ENCODE measurements at places on chromosomes 6 and 20.

DNA sequence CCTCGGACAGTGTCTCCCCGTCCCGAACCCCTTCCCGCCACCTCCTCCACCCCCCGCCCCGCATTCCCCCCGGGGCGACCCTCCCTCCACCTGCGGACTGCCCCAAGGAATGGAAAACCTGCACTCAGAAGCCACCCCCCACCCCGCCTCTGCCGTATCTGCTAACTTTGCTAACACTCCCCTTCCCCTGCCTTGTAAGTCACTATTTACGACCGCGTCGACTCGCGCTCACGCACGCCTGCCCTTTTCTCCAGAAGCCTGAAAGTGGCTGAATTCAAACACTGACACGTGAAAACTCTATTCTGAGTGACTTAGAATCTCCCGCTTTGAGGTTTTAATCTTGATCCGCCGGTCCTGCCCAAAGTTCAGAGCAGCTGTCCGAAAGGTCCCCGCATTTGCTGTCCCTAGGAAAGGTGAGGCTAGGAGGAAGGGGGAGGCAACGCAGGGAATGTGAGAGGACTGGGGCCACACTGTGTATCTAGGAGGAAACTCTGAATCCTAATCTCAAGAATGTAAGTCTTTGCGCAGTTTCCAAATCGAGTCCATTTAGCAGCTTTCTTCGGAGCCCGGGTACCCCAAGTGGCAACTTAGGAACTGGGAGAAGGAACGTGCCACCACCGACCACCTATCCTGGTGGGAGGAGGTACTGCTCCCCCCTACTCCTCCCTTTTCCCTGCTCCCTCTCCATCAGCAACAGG is 9.3 kb upstream of the POU3F2 start:
- H3K36me3 ChIP-seq, result peaks cover 5% of the 10 kb centered on the region
- H3K4me3 ChIP-seq, result no peak overlapping the region
- DNase-seq, result no peak

GRCh38 chr6:154595538-154595937 is 85.1 kb upstream of the CNKSR3 start:
- no peaks in the 10 kb centered on the region for H3K36me3 ChIP-seq
- no peak overlapping the region for H3K27ac ChIP-seq
- peaks cover 2% of the 10 kb centered on the region for H3K4me1 ChIP-seq

DNA sequence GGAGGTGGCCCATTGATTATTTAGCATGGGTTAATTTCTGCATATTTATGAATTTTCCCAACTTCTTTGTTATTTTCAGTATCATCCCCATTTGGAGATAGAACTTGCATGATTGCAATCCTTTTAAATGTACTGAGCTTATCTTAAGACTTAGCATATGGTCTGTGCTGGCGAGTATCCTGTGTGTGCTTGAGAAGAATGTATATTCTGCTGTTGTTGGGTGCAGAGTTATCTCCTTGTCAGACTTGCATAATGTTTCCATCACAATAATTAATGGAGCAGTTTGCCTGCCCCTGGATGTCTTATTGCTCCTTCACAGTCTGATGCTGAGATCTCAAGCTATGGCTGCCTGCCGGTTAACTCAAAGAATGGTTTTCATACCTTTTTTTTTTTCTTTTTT is 112.6 kb downstream of the CDYL start:
- H3K36me3 ChIP-seq, result peaks cover 19% of the 10 kb centered on the region
- no peak overlapping the region for H3K27ac ChIP-seq
- H3K4me1 ChIP-seq, result peaks cover 44% of the 10 kb centered on the region
- H3K27me3 ChIP-seq, result no peaks in the 10 kb centered on the region
- H3K4me3 ChIP-seq, result no peak overlapping the region

GRCh38 chr6:3460253-3460652 is 3.4 kb upstream of the SLC22A23 start:
- no peaks in the 10 kb centered on the region for H3K36me3 ChIP-seq
- no peak overlapping the region for H3K4me3 ChIP-seq
- peaks cover 5% of the 10 kb centered on the region for H3K4me1 ChIP-seq
- H3K27ac ChIP-seq, result no peak overlapping the region

GRCh38 chr6:170146640-170147039 is 144.2 kb downstream of the DLL1 start:
- no peak overlapping the region for H3K27ac ChIP-seq
- H3K27me3 ChIP-seq, result peaks cover 10% of the 10 kb centered on the region
- H3K4me3 ChIP-seq, result no peak overlapping the region

Data from memory B cell (primary cell).